Activated T-cell treated with anti-CD3 and anti-CD28 coated beads, Interleukin-2, amount 50 U/mL, for 24 hours (primary cell): ENCODE measurements at places on chromosomes 12 and 14.

GRCh38 chr12:123910057-123910456 lies 62.6 kb downstream of the CCDC92 start:
- DNase-seq: no peak
- peaks cover 15% of the 10 kb centered on the region for H3K4me1 ChIP-seq
- no peak overlapping the region for H3K27ac ChIP-seq
- no peak overlapping the region for H3K4me3 ChIP-seq

- H3K36me3 ChIP-seq: no peaks in the 10 kb centered on the region
- H3K4me1 ChIP-seq: no peaks in the 10 kb centered on the region
- H3K27me3 ChIP-seq: peaks cover 27% of the 10 kb centered on the region
- H3K27ac ChIP-seq: no peak overlapping the region
- no peak overlapping the region for H3K4me3 ChIP-seq
These were observed 120.3 kb downstream of the TMEM30B start for GRCh38 chr14:61160798-61161197.

DNA sequence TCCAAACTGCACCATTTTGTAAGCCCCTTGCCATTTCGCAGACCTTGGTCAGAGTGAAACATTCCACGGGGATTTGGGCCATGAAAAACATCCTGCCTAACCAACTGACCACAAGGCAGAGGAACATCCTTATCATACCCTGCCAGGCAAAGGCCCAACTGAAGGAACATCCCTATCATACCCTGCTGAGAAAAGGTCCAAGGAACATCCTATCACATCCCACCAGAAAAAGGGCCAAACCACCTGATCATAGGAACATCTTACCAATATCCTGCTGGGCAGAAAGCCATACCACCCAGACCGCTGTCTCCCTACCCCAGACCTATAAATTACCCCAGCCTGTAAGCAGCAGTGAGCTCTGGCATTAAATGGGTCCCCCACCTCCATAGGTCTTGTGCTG lies 19.4 kb upstream of the LRRC9 start:
- no peak overlapping the region for H3K27ac ChIP-seq
- H3K27me3 ChIP-seq: peaks cover 17% of the 10 kb centered on the region
- H3K36me3 ChIP-seq: no peaks in the 10 kb centered on the region

GRCh38 chr12:89414851-89415250 lies 62.5 kb upstream of the DUSP6 start:
- H3K4me3 ChIP-seq: no peak overlapping the region
- DNase-seq: no peak
- no peaks in the 10 kb centered on the region for H3K27me3 ChIP-seq
- H3K36me3 ChIP-seq: peaks cover 10% of the 10 kb centered on the region
- H3K4me1 ChIP-seq: no peaks in the 10 kb centered on the region

DNA sequence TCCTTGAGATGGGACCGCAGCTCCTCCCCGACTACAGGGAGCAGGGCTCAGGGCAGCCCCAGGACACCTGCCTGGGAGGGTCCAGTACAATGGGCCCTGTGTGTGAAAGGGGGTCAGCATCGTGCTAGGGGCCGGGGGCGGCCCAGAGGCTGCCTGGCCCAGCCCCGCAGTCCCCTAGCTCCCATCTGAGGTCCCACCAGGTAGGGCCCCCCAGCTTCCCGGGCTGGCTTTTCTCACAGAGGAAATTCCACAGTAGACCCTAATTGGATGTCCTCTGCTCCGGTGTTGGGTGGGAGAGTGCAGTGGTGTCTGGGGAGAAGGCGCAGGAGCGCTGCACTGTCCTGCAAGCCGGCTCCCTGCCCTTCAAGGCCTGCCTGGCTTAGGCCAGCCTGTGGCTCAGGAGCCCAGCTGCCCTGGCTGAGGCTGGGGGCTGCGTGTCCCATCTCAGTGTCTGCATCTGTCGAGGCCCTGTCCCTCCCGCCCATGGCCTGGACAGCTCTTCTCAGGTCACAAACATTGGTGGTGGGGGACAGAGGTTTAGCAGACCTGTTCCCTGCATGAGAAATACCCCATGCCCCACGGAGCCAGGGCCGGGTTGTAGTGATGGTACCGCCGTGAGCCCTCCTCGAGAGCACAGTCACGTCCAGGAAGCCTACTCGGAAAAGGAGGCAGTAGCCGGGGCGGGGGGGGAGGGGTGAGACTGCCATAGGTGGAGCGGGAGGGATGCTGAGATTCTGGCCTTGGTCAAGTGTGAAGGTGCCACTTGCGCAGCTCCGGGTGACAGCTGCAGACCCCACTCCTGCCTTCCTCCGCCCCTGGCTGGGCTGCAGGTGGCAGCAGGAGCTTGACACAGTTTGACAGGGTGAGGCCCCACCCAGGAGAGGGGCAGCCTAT lies 11.6 kb downstream of the HIP1R start:
- H3K27me3 ChIP-seq: no peaks in the 10 kb centered on the region
- H3K36me3 ChIP-seq: peaks cover 21% of the 10 kb centered on the region
- H3K27ac ChIP-seq: no peak overlapping the region

- H3K4me3 ChIP-seq: no peak overlapping the region
- no peaks in the 10 kb centered on the region for H3K4me1 ChIP-seq
- H3K27me3 ChIP-seq: peaks cover 38% of the 10 kb centered on the region
These were observed 37.8 kb downstream of the MYO1H start for GRCh38 chr12:109385339-109386058.

GRCh38 chr14:101843665-101844064 lies 82.2 kb downstream of the PPP2R5C start:
- H3K36me3 ChIP-seq: peaks cover 66% of the 10 kb centered on the region
- peak overlapping the region; percentile 92 for H3K27ac ChIP-seq
- H3K4me3 ChIP-seq: peak overlapping the region; percentile 39
- peak; percentile 58 for DNase-seq
- no peaks in the 10 kb centered on the region for H3K27me3 ChIP-seq

DNA sequence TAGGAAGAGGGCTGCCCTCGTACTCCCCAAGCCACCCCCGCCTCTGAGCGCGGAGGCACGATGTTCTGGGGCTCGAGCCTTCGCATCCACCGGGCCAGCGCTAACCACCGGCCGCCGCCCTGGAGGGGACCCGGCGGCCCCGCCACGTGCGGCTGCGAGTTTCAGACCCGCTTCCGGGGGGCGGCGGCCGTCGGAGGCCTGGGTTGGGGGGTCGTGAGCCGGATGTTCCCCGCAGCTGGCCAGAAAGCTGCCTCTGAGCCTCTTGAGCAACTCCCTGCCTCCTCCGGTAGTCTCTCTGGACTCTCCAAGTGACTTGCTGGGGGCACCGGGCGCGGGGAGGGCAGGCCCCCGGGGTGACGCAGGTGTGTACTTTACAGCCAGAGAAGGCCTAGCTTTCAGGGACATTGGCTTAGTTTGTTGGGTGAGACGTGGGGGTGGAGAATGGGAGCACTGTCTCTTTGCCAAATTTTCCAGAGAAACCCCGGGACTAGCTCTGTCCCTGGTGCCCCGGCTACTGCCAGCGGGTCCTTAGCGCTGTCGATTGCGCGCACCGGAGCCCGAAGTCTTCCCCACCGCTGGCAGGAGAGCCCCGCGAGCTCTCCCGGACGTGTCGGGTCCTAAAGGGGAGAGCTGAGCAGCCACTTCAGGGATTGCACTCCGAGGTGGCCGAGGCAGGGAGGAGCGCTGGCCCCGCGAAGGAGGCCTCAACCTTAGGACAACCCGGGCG lies 15.6 kb downstream of the OTX2 start:
- no peaks in the 10 kb centered on the region for H3K36me3 ChIP-seq
- DNase-seq: peak; percentile 29
- H3K27ac ChIP-seq: no peak overlapping the region
- peaks cover 12% of the 10 kb centered on the region for H3K4me1 ChIP-seq

- H3K27me3 ChIP-seq: peaks cover 38% of the 10 kb centered on the region
- H3K4me1 ChIP-seq: peaks cover 6% of the 10 kb centered on the region
- peak overlapping the region; percentile 81 for H3K27ac ChIP-seq
- no peak for DNase-seq
- no peaks in the 10 kb centered on the region for H3K36me3 ChIP-seq
These were observed 205.3 kb upstream of the HMGA2 start for GRCh38 chr12:65619018-65619417.
